ENCODE measurements at places on chromosomes 13 and 19.

GRCh38 chr19:54532528-54532927 lies 29.9 kb downstream of the LAIR2 start:
- DNase-seq: no peak

DNA sequence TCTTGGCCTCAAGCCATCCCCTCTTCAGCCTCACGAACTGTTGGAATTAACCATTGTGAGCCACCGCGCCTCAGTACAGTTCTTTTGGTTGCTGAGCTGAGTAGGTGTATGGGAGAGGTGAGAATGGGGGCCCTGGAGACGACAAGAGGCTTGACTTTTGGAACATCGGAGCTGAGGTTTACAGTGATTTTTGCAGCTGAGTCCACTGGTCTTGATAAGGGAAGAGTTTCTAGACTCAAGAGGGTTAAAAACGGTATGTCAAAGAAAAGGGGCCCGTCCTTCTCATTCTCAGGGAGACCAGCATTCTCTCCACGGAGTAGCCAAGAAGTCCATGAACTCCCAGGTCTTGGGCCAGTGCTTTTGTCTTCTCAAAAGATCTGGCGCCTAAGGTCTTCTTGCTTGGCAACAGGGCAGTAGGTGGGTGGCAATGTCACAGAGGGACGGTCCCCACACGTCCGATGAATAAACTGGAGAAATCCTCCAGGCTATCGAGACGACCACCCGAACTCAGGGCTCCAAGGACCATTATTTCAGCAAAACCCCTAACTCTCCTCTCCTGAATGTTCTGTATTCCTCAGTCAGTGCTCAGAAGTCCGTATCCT lies 6.4 kb upstream of the QTRT1 start:
- no peak for DNase-seq

DNA sequence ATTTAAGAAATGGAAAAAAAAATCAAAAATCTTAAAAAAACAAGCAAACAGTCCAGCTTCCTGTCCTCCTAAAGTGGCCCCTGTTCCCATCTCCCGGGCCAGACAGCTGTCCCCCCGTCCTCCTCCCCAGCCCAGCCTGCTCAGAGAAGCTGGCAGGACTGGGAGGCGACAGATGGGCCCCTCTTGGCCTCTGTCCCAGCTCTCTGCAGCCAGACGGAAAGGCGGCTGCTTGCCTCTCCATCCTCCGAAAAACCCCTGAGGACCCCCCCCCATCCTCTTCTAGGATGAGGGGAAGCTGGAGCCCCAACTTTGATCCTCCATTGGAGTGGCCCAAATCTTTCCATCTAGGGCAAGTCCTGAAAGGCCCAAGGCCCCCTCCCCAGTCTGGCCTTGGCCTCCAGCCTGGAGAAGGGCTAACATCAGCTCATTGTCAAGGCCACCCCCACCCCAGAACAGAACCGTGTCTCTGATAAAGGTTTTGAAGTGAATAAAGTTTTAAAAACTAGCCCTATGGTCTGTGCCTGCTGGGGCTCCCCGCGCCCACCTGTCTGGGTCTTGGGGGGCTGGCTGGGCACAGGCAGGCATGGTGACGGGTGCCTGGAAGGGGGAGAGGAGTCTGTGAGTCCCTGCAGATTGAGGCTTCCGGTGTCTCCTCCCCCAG lies 3.8 kb downstream of the GADD45GIP1 start:
- DNase-seq: no peak

DNA sequence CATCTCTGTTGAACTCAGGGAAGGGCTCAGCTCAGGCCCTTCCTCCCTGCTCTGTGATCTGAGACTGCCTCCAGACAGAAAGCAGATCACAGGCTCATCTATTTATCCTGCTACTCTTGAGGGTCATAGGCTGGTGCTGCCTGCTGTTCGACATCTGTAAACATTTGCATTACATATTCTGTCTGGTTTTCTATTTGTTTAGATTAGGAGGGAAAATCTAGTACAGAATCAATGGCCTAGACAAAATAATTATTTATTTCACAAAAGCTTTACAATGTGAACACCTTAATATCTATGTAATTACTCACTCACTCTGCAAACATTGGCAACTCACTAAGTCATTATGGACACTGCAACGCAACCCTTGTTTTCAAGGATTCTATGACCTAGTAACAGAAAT lies 43.0 kb downstream of the CEP89 start:
- DNase-seq: no peak

- no peak for DNase-seq
Measured at GRCh38 chr13:98290261-98290660, 113.2 kb upstream of the RNF113B start.

DNA sequence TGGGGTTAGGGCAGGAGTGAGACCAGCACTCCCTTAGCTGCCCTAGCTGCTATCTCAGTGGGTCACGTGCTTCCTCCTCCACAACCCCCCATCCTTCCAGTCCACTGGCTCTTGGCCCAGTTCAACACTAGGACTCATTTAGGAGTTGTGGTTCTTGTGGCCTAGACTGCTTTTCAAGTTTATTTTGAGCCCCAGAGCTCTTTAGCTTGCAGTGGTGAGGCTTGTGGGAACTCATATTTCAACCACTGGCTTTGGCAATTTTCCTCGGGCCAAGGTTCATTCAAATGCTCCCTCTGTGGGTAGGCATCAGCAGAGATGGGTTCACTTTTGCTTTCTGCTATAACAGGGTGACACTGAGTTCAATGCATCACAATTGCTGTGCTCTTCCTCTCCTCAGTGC lies 436.2 kb upstream of the SLITRK5 start:
- no peak for DNase-seq

GRCh38 chr19:18291590-18292461 lies 10.4 kb upstream of the JUND start:
- no peak for DNase-seq

DNA sequence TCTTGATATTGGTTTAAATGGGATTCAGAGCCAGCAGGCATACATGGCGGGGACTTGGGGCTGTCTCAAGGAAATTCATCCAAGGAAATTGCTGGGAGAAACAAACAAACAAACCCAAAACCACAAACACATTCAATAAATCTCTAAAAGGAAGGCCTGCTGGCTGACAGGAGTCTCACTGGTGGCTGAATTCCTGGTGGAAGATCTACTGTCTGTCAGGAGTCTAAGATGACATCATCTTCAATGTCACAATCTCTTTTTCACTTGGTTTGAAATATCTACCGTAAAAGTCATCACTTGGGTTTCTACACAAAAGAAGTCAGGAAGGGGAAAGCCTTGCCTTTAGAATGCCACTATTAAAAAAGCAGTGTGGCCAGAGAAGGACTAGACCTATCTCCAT lies 87.9 kb downstream of the KLF5 start:
- DNase-seq: no peak

GRCh38 chr13:112623051-112623711 lies 35.2 kb upstream of the TUBGCP3 start:
- no peak for DNase-seq

- no peak for DNase-seq
Measured at GRCh38 chr19:42452590-42452989, 9.8 kb upstream of the CXCL17 start.

DNA sequence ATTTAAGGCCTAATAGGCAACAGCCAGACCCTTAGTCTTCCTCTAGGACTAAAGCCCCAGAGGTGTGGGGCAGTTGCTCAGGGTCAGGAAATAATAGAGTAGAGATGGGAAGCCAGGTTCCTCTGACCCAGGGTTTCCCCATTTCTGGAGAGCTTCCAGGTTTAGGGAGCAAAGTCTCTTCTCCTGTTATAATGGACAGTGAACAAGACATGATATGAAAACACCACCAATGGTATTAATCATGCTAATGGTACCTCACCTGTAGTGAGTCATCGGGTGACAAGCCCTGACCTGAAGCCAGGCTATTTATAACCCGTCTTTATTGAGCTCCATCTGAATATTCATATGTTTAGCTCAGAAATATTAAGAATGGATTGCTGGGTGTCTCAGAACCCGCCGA lies 24.6 kb downstream of the BICRA start:
- no peak for DNase-seq

DNA sequence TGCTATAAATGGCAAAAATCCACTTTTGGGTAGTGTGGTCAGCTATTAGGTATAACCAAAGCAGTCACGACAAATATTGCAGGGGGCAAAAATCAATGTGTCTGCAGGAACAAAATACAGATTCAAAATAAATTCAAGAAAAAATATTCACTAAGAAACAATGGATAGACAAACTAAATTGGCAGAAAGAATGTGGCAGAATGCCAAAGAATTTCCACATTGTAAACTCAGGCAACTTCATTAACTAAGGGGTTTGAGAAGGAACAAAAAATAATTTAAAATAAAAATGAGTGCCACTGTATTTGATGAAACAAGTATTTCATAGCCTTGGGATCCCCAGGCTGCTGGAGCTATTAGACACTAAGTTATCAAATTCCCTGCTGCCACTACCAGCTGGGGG lies 193.1 kb downstream of the VWA8 start:
- no peak for DNase-seq

- no peak for DNase-seq
Measured at GRCh38 chr19:48965806-48966540, 864 bp downstream of the FTL start.

GRCh38 chr19:39413911-39414608 lies 1.6 kb downstream of the PLEKHG2 start:
- DNase-seq: no peak

DNA sequence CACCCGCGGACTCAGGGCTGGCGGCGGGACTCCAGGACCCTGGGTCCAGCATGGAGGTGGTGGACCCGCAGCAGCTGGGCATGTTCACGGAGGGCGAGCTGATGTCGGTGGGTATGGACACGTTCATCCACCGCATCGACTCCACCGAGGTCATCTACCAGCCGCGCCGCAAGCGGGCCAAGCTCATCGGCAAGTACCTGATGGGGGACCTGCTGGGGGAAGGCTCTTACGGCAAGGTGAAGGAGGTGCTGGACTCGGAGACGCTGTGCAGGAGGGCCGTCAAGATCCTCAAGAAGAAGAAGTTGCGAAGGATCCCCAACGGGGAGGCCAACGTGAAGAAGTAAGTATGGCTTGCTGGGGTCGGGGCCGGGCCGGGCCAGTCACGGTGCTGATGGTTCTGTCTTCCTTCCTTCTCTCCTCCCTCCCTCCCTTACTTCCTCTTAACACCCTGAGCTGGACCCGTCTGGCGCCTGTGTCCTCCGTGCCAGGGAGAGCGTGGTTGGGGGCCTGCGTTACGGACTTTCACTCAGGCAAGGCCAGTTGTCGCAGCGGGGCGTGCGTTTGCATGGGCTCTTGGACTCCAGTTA lies 1.4 kb downstream of the STK11 start:
- DNase-seq: no peak

- no peak for DNase-seq
Measured at GRCh38 chr19:13844130-13844631, 32.8 kb upstream of the NANOS3 start.

GRCh38 chr19:46353730-46354528 lies 7.0 kb downstream of the PPP5C start:
- DNase-seq: no peak

- DNase-seq: no peak
Measured at GRCh38 chr13:73242515-73243015, 183.8 kb downstream of the KLF5 start.

- no peak for DNase-seq
Measured at GRCh38 chr13:35630551-35631275, 154.2 kb upstream of the MAB21L1 start.

GRCh38 chr13:71096421-71096820 lies 770.6 kb downstream of the DACH1 start:
- no peak for DNase-seq

- DNase-seq: no peak
Measured at GRCh38 chr19:49773663-49774350, 7.0 kb downstream of the AP2A1 start.

DNA sequence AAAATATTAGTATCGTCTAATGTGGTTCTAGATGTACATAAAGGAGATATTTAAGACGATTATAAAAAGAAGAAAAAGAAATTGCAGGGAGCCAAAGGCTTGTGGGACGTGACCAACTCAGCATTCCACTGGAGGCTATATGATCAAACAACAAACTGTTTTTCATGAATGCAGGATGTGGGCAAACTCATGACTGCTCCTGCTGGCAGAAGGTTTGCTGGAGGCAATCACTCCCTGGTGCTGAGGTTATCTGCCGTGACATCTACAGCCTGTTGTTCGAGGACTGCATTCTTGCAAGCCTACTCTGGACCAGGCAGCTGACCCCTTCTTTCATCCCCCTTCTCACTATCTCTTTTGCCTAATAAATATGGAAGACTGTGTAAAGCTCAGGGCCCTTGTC lies 518.1 kb downstream of the UQCRFS1 start:
- DNase-seq: no peak

DNA sequence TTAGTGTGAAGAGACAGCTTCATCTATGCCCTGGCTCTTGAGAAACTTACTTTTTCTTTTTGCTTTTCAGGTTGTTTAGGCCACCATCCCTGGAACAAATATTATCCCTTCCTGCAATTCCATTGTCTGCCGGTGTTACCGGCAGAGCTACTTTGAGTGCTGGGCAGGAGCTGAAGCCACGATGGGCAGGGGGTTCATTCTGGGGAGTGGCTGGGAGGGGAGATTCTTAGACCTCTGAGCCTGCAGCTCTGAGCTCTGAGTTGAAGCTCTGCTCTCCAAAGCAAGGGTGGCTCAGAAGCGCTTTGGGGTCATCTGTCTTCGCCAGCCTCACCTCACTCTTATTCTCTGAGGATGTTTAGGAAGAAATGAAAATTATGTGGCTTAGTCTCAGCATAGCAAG lies 1066.6 kb upstream of the SLC10A2 start:
- no peak for DNase-seq

GRCh38 chr13:105272660-105273631 lies 1262.5 kb downstream of the EFNB2 start:
- DNase-seq: peak; percentile 65

GRCh38 chr19:31168106-31168625 lies 181.1 kb downstream of the TSHZ3 start:
- DNase-seq: no peak

GRCh38 chr19:46932346-46932745 lies 71.5 kb downstream of the ARHGAP35 start:
- no peak for DNase-seq

- DNase-seq: no peak
Measured at GRCh38 chr19:55365964-55366363, 2.9 kb upstream of the GARIN5B start.

- no peak for DNase-seq
Measured at GRCh38 chr13:94622344-94622743, 20.7 kb downstream of the GPR180 start.

- DNase-seq: no peak
Measured at GRCh38 chr19:32971012-32971595, 654 bp downstream of the CEP89 start.

DNA sequence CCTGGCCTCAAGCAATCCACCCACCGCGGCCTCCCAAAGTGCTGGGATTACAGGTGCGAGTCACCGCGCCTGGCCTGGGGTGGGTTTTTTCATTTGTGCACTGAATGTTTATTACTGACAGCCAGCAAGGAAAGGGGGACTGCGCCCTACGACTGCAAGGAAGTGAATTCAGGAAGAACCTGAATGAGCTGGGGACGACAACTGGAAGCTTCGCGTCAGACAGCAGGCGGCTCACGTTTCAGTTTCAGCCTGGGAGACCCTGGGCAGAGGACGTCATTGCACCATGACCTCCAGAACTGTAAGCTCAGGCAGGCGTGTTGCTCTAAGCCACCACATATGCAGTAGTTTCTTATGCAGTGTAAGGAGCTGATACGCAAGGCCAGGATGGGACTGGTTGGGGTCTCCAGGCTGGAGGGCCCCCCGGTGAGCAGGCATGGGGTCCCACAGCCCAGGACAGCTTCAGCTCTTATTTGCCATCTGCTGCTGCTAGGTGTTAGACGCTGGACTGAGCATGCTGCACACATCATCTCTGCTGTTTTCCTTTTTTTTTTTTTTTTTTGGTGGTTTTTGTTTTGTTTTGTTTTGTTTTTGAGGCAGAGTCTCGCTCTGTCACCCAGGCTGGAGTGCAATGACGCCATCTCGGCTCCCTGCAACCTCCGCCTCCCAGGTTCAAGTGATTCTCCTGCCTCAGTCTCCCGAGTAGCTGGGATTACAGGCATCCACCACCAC lies 66.6 kb downstream of the GADD45B start:
- no peak for DNase-seq

GRCh38 chr13:98452851-98453843 lies 123.8 kb downstream of the STK24 start:
- no peak for DNase-seq

Data from SIG-M5 (cell line).